ENCODE measurements at places on chromosomes 7 and 10.
A peak's percentile ranks its signal among the peaks of the same experiment; 100 is the strongest.

- H3K4me3 ChIP-seq, result no peak overlapping the region
- H3K4me1 ChIP-seq, result no peaks in the 10 kb centered on the region
- H3K36me3 ChIP-seq, result no peaks in the 10 kb centered on the region
- H3K27ac ChIP-seq, result no peak overlapping the region
- no peaks in the 10 kb centered on the region for H3K27me3 ChIP-seq
- no peak for DNase-seq
These were observed 423.8 kb downstream of the GFRA1 start for GRCh38 chr10:115849197-115849596.

GRCh38 chr10:47244560-47245500 is 55.2 kb upstream of the GDF10 start:
- no peak overlapping the region for H3K4me3 ChIP-seq
- H3K27ac ChIP-seq, result no peak overlapping the region
- no peaks in the 10 kb centered on the region for H3K36me3 ChIP-seq
- no peaks in the 10 kb centered on the region for H3K4me1 ChIP-seq
- H3K27me3 ChIP-seq, result no peaks in the 10 kb centered on the region

- H3K4me3 ChIP-seq, result peak overlapping the region; percentile 82
- no peak for DNase-seq
- H3K27ac ChIP-seq, result no peak overlapping the region
- peaks cover 7% of the 10 kb centered on the region for H3K4me1 ChIP-seq
- peaks cover 8% of the 10 kb centered on the region for H3K36me3 ChIP-seq
- H3K27me3 ChIP-seq, result peaks cover 45% of the 10 kb centered on the region
These were observed 996 bp downstream of the ADAM12 start for GRCh38 chr10:126387041-126387921.

GRCh38 chr10:63392224-63392623 is 73.6 kb downstream of the JMJD1C start:
- H3K36me3 ChIP-seq, result peaks cover 15% of the 10 kb centered on the region
- DNase-seq, result no peak
- peak overlapping the region; percentile 37 for H3K4me3 ChIP-seq

DNA sequence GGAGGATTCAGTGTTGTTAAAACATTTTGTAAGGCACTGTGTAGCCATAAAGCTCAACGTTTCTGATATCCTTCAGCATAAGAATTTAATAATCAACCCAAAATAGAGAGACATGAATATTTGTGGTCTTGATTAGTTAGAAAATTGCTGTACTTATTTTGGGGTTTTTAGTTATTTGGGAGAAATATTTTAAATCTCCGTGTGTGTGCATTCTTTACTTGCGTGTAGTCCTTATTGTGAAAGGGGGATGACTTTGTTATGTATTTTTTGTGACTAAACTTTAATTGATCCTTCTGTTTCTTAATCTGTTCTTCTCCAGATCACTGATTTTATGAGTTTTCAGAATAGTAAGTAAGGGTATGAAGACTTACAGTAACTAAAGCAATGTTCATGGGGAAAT is 81.2 kb downstream of the ZNRF2 start:
- no peaks in the 10 kb centered on the region for H3K4me1 ChIP-seq
- H3K27me3 ChIP-seq, result no peaks in the 10 kb centered on the region
- H3K4me3 ChIP-seq, result no peak overlapping the region

DNA sequence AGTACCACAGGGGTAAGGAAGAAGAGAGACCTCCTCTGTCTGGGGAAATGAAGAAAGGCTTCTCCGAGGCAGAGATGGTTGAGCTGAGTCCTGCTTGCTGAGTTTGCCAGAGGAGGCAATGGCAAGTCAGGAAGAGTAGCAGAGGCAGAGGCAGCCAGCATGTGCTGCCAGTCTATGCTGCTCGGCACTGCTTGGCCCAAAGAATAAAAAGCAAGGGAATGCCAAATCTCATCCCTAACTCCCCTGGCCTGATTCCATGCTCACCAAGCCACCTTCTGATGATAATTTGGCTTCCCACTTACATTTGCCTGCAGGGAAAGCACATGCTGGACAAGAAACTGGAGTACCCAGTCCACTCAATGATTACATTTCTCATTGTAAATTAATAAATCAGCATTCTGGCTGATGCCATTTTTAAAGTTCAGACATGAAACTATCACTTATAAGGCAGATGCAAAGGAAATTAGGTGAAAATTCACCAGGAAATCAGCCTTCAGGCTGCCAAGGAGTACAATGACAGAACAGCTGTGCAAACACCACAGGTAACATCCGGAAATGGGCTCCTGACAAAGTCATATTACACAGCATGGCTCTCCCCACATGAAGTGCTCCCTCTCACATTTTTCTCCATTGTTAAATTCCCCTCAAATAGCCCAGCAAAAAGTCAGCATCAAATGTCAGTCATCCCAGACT is 245.9 kb downstream of the MTERF1 start:
- H3K27me3 ChIP-seq, result no peaks in the 10 kb centered on the region
- H3K36me3 ChIP-seq, result no peaks in the 10 kb centered on the region
- H3K4me1 ChIP-seq, result no peaks in the 10 kb centered on the region

DNA sequence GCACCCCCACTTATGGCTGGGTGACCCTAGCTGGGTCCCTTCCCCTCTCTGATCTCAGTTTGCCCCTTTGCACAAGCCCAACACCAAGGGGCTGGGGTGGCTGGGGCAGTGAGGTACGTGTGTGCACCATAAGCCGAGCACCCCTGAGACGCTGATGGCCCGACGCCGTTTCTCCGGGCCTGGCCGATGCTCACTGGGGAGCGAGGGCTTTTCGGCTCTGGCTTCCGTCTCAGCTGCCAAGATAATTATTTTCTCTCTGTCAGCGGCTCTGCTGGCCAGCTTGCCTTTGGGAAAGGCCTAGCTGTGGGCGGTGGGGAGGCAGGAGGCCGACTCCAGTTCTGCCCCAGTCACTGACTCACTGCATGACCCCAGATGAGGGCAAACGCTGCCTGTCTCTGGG is 91.0 kb downstream of the ZMIZ1 start:
- H3K4me3 ChIP-seq, result no peak overlapping the region
- H3K27ac ChIP-seq, result no peak overlapping the region
- DNase-seq, result no peak

- H3K4me1 ChIP-seq, result no peaks in the 10 kb centered on the region
- no peak overlapping the region for H3K27ac ChIP-seq
- no peak overlapping the region for H3K4me3 ChIP-seq
- no peaks in the 10 kb centered on the region for H3K36me3 ChIP-seq
- DNase-seq, result no peak
These were observed 63.6 kb upstream of the INSIG1 start for GRCh38 chr7:155234158-155234492.

DNA sequence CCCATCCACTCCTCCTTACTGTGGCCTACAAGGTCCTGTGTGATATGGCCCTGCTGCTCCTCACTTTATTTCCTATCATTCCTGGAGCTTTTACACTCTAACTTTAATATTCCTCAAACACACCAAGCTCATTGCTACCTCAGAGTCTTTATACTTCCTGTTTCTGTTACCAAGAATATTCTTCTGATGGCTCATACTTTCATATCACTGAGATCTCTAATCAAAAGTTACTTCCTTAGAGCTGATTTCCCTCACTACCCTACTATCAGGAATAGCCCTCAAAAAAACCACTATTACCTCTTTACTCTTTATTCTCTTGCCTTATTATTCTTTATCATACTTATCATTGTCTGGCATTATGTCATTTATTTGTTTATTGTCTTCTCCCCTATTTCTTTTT is 5.8 kb upstream of the PPP3CB start:
- H3K4me3 ChIP-seq, result peak overlapping the region; percentile 10
- H3K4me1 ChIP-seq, result peaks cover 26% of the 10 kb centered on the region
- no peaks in the 10 kb centered on the region for H3K27me3 ChIP-seq
- DNase-seq, result no peak

DNA sequence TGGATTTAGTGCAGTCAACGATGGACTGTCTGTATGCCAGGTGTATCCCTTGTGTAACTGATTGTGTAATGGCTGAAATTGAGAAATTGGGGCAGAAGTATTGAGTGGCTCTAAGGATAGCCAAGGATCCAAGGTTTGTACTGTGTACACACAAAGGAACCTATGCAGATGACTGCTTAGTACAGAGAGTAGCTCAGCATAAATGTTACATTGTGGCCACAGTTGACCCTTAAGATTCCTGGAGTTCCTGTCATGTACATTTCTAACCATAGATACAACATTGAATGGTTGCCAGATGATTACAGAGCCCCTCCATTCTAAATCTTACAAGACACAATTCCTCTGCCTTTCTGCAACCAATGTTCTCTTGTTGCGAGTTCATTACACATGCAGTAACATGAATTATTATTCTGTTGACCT is 25.3 kb downstream of the CCDC126 start:
- DNase-seq, result no peak
- no peak overlapping the region for H3K27ac ChIP-seq
- H3K36me3 ChIP-seq, result peaks cover 6% of the 10 kb centered on the region
- H3K27me3 ChIP-seq, result no peaks in the 10 kb centered on the region

DNA sequence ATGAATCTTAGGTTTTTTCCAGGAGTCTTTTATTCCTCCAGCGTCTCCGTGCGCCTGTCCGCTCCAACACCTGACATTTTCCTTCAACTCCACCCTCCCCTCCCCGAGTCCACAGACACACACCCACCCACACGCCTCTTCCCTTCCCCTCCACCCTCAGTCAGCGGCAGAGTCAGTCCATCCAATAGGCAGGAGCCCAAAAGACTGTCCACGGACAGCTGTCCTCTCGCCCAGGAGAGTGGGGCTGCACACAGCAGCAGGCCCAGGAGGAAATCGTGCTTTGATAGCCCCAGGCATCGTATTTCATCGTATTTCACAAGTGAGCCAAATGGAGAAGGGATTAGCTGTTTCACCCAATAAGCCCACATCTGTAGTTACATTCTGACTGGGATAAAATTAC is 285.1 kb downstream of the ZEB1 start:
- peaks cover 5% of the 10 kb centered on the region for H3K27me3 ChIP-seq
- no peak for DNase-seq
- peak overlapping the region; percentile 85 for H3K4me3 ChIP-seq

GRCh38 chr7:54827734-54828133 is 68.7 kb upstream of the SEC61G start:
- H3K27me3 ChIP-seq, result peaks cover 12% of the 10 kb centered on the region
- DNase-seq, result no peak
- H3K4me3 ChIP-seq, result no peak overlapping the region
- H3K27ac ChIP-seq, result no peak overlapping the region
- no peaks in the 10 kb centered on the region for H3K4me1 ChIP-seq

DNA sequence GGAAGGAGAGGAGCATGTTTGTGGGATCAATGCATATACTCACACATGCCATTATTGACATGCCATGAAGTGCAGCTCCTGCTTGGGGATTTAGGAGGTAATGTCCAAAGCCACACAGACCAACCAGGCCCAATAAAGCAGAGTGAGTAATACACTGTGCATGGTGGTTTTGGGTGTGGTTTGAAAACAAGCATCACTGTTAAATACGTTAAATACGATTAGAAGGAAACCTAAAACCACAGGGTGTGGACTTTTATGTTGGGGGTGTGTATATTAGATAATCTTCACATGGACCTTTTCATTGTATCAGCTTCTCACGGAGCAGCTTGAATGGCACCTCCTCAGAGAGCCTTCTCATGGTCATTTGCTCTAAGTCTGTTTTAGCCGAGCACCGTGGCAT is 10.4 kb upstream of the EIF3A start:
- H3K27ac ChIP-seq, result peak overlapping the region; percentile 24
- peak overlapping the region; percentile 58 for H3K4me3 ChIP-seq
- no peaks in the 10 kb centered on the region for H3K36me3 ChIP-seq
- no peaks in the 10 kb centered on the region for H3K27me3 ChIP-seq

GRCh38 chr7:42932811-42933591 is 825 bp downstream of the MRPL32 start:
- no peak for DNase-seq
- peaks cover 33% of the 10 kb centered on the region for H3K36me3 ChIP-seq
- H3K27me3 ChIP-seq, result no peaks in the 10 kb centered on the region
- peak overlapping the region; percentile 97 for H3K4me3 ChIP-seq
- peaks cover 28% of the 10 kb centered on the region for H3K4me1 ChIP-seq
- H3K27ac ChIP-seq, result peak overlapping the region; percentile 96

DNA sequence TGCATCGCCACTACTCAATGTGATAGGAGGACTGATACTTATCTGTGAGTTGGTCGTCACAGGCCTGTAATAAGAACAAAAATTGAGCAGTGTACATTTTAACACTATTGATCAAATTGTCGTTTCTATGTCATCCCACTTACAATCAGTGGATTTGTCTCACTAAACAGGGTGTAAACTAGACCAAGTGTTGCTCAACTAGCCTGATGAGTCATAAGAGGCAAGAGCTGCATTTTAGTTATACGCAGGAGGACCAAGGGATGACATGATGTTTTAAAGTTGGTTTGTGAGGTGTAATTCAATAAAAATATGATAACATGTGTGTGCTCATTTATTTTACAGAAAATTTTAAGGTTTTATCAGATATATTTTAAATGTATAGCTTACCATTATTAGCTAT is 1239.2 kb downstream of the REEP3 start:
- no peaks in the 10 kb centered on the region for H3K27me3 ChIP-seq
- H3K4me1 ChIP-seq, result no peaks in the 10 kb centered on the region
- no peak for DNase-seq
- peaks cover 4% of the 10 kb centered on the region for H3K36me3 ChIP-seq
- H3K27ac ChIP-seq, result no peak overlapping the region

GRCh38 chr7:100155553-100156317 is 2.8 kb downstream of the TRAPPC14 start:
- peaks cover 17% of the 10 kb centered on the region for H3K4me1 ChIP-seq
- H3K27me3 ChIP-seq, result no peaks in the 10 kb centered on the region
- H3K36me3 ChIP-seq, result peaks cover 8% of the 10 kb centered on the region
- no peak for DNase-seq
- no peak overlapping the region for H3K4me3 ChIP-seq
- no peak overlapping the region for H3K27ac ChIP-seq

GRCh38 chr10:93062514-93063143 is 2.0 kb downstream of the CYP26C1 start:
- H3K27me3 ChIP-seq, result peaks cover 50% of the 10 kb centered on the region
- H3K4me3 ChIP-seq, result peak overlapping the region; percentile 67
- no peak for DNase-seq
- H3K4me1 ChIP-seq, result peaks cover 9% of the 10 kb centered on the region
- peaks cover 6% of the 10 kb centered on the region for H3K36me3 ChIP-seq

DNA sequence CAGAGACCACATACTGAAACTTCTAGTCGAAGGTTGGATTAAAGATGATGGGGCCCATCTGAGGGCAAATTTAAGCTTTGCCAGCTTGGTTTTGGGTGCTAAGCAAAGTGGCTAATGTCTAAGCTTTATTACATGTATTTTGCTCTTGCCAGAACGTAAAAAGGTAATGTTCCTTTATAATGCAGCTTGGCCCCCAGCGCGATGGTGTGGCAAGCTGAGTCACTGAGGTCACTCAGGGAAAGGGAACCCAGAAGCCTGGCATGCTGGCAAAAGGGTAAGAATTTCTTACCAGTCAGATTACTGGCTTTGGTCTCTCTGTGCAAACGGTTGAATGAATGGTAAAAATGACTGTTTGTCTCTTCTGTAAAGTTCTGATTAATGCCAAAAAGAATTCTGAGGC is 158.3 kb upstream of the KCND2 start:
- no peak overlapping the region for H3K27ac ChIP-seq
- no peak overlapping the region for H3K4me3 ChIP-seq
- no peaks in the 10 kb centered on the region for H3K4me1 ChIP-seq

GRCh38 chr7:112006071-112006470 is 200.1 kb downstream of the DOCK4 start:
- H3K4me3 ChIP-seq, result no peak overlapping the region
- H3K27ac ChIP-seq, result no peak overlapping the region
- H3K36me3 ChIP-seq, result no peaks in the 10 kb centered on the region
